ENCODE measurements at places on chromosomes 6 and 20.

DNA sequence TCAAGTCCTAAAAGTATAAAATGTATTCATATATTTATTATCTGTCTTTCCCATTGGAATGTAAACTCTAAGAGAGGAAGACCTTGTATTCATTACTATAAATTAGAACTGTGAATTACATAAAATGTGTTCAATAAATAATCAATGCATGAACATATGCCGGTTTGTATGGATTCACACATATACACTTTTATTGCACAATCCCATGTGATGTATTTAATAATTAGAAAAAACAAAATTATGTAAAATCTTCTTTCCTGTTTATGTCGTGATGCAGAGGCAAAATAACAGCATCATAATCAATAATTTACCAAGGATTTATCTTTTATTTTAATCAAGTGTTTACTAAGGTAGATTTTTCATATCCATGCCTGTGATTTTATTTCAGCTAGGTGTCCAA, 240.5 kb downstream of the KHDRBS2 start:
- DNase-seq: no peak

GRCh38 chr20:41469868-41470267, 103.2 kb upstream of the EMILIN3 start:
- DNase-seq: no peak

DNA sequence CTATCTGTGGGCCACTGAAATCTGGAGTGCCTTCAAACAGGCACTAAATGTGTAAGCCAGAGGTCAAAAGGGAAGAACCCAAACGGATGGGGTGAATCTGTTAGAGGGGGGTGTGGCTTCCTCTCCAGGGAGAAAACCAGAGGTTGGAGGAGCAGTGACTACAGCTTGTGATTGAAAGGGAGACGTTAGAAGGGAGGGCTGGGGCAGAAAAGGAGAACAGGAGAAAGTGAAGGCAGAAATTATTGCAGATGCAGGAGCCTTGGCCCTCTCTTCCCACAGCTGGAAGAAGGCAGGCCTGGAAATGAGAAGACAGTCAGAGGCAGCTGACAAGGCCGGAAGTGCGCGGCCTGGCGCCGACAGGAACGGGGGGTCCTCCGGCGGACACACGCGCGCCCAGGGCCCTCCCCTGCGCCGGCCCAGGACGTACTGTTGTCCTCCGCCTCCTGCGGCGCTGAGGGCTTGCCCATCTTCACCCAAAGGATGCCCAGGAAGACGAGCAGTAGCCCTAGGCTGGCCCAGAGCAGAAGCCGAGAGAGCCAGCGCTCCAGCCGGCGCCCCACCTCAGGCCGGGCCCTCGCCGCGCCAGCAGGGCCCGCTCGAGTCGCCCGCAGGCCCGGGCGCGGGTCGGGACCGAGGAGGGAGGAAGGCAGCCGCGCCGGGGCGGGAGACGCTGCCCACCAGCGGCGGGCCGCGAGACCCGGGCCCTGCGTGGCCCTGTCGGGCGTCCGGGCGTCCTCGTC, 806 bp downstream of the LEMD2 start:
- DNase-seq: peak; percentile 71

- DNase-seq: no peak
These were observed 86.7 kb upstream of the F13A1 start for GRCh38 chr6:6407071-6407741.

DNA sequence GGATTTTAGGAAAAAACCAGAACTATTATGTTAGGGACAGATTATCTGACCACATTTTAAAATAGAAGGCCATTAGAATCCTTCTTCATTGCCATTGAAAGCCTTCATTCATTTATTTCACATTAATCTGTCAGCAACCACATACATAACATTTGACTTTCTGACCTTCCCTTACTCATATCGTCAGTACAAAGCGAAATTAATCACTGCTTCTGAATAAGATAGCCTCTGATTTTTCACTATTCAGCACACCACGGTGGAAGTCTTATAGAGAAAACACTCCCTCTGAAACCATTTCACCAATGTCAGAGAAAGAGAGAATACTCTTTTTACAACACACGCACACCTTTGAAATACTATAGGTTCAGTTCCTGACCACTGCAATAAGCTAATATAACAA, 442.5 kb upstream of the ID4 start:
- no peak for DNase-seq

DNA sequence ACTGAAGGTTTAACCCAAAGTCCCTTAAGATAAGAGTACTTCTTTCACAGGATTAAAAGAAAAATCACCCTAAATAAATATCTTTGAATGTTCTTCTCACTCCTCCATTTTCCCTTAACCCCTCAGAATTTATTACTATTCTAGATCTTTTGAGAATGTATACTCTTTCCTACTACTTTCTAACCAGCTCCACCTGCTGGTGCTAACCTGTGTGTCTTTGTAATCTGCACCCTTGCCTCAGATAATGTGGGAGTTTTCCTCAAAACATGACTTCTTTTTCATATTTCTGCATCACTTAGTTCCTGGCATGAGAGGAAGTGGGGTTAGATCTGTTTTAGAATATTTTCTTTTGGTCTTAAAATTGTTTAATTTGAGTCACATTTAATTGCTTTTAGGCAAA, 394.2 kb downstream of the BMP2 start:
- DNase-seq: no peak

- DNase-seq: no peak
These were observed 28.7 kb upstream of the CLDN20 start for GRCh38 chr6:155235087-155235486.

GRCh38 chr20:9506964-9507369, 7.4 kb upstream of the LAMP5 start:
- no peak for DNase-seq

Data from activated naive CD8-positive, alpha-beta T cell treated with anti-CD3 and anti-CD28 coated beads, Interleukin-2, amount 50 U/mL, for 24 hours (primary cell).